Activated naive CD8-positive, alpha-beta T cell treated with anti-CD3 and anti-CD28 coated beads, Interleukin-2, amount 50 U/mL, for 24 hours (primary cell): ENCODE measurements at places on chromosomes 3 and 15.

GRCh38 chr15:63905558-63906265 is 72.0 kb upstream of the HERC1 start:
- no peak for DNase-seq

GRCh38 chr15:96395687-96396086 is 65.2 kb downstream of the NR2F2 start:
- no peak for DNase-seq

DNA sequence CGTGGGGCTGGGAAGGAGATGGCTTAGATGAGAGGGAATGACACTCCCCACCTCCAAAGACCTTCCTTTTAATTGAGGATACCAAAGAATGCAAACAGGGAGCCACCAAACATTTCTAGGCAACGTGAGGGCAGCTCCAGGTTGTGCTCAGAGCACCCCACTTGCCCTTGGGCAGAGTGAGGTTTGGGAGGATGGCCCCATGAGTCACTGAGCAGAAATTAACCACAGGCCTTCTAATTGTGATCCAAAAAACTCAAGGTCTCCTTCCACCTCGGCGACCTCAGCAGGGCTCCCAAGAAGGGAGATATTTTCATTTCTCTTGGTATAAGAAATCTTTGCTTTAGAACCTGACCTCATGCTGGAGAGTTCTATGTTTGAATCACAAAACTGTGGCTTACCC is 305.0 kb upstream of the TPM1 start:
- DNase-seq: no peak

DNA sequence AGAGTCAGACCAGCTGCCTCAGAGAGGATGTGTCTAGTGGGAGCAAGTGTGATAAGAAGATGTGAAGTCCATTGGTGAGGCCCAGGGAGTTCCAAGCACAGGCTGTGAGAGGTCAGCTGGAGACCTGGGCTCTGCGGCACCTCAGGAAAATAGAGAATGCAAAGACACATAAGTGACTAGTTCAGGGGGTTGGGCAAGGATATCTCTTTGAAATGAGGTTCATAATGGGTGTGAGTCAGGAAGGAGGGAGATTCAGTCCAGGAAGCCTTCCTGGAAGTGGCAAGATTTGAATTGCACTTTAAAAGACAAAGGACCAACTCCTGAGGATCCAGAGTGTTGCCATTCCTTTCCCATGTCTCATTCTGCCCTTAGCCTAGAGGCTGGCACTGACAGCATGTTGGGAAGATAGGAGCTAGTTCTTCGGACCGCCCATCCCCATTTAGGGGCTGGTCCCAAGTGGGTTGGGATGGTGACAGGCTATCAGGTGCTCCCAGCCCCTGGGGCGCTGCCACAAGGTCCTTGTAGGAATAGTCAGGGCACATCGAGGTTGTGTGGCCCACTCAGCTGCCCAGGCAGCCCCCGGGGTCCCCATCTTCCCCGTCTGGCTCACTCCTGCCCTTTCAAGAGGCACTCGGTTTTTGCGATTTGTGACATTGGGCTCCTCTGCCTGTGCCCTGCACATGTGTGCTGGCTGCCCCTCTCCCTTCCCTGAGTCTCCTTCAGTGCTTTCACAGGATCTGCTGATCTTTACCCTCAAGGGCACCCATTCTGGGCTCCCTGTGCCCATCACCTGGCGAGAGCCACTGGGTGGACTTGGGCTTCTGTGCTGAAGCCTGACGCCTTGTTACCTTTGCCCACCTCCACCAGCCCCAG is 23.7 kb downstream of the ESYT3 start:
- DNase-seq: no peak

GRCh38 chr3:148534089-148534988 is 163.4 kb upstream of the AGTR1 start:
- no peak for DNase-seq

DNA sequence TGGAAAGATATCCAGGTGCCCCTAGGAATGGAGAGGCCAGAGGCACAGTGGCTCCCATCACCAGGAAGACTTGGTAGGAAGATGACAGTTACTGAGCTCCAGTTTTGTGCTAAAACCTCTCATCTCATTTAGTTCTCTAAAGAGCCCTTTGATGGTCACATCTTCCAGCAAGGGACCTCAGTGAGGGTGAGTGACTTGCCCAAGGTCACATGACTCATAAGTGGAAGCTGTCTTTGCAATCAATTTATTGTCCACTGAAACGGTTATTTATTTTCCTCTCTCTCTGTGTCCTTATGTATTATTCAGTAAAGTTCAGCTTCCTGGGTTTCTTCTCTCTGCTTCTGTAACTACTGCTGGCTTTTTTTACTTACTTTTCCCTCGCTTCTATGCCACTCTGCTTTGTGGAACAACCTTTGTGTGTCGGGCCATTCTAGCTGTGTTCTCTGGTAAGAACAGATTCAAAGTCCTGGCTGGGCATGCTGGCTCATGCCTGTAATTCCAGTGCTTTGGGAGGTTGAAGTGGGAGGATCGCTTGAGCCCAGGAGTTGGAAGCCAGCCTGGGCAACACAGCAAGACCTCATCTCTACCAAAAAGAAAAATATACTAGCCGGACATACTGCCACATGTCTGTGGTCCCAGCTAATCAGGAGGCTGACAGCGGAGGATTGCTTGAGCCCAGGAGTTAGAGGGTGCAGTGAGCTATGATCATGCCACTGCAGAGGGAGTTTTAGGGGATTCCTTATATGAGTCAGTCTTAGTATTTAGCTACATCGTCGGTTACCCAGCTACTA is 55.9 kb downstream of the PDIA5 start:
- no peak for DNase-seq

DNA sequence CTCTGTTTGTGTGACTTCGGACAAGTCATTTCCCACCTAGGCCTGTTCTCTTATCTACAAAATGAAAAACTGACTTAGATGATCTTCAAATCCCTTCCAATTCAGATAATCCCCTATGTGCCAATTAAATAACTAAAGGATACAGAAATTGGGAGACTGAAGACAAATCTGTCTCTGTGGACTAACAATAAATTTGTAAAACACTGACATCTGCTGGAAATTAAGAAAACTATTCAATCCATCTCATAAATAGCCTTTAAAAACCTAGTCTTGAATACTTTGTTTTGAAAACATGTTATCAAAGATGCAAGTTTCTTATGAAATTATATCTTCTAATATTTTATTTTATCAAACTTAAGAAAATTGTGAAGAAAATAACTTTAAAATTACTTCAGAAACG is 38.3 kb downstream of the MTHFS start:
- no peak for DNase-seq

GRCh38 chr3:101184111-101184510 is 136.3 kb downstream of the IMPG2 start:
- no peak for DNase-seq

DNA sequence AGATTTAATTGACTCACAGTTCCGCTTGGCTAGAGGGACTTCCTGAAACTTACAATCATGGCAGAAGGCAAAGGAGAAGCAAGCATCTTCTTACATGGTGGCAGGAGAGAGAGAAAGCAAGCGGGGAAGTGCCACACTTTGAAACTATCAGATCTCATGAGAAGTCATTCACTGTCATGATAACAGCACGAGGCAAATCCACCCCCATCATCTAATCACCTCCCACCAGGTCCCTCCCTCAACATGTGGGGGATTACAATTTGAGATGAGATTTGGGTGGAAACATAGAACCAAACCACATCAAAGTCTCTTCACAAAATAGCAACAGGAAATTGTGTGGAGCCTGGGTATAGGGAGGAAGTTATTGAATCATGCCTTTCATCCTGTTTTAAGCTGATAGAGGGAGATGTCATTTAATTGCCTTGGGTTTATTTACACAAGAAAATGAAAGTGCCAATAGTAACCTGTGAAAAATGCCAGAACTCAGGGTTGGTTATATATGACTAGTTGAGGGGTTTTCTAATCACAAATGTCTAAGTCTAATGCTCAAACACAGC is 624.8 kb upstream of the LMCD1 start:
- DNase-seq: peak; percentile 12
